ENCODE measurements at places on chromosomes 13 and 19.

- no peak for DNase-seq
These were observed 767 bp upstream of the GADD45B start for GRCh38 chr19:2475018-2475701.

DNA sequence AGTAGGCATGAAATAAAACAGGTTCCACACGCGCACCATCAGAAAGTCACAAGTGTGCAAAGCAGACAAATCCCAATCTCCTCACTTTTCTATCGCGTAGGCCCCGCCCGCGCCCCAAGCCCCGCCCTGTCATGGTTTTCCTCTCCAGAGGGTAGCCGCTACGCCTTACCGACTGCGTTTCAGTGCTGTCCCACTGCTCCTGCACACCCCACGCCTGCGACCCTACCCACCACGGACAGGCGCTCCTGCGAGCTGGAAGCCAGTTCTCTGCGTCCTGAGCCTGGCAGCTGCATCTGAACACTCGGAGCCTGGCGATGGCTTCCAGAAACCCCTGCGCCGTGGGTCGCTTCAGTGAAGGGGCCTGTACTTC, 379 bp upstream of the ZNF470 start:
- no peak for DNase-seq

DNA sequence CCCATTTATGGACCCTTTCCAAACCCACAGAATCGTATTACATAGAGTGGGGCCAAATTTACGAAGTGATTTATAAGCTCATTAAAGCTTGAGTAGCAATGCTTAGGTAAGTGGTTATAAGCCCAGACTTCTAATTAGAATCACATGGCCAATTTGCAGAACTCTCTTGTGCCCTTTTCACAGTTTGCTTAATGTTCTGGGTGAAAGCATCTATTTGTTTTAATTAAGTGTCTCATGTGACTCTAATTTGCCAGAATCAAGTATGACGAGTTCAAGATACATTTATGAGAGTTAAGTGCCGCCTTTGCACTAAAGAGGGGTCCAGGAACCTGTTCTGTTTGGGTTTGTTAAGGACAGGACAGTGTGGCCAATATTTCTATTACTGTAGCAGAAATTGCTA, 46.0 kb upstream of the ZNF681 start:
- DNase-seq: no peak

DNA sequence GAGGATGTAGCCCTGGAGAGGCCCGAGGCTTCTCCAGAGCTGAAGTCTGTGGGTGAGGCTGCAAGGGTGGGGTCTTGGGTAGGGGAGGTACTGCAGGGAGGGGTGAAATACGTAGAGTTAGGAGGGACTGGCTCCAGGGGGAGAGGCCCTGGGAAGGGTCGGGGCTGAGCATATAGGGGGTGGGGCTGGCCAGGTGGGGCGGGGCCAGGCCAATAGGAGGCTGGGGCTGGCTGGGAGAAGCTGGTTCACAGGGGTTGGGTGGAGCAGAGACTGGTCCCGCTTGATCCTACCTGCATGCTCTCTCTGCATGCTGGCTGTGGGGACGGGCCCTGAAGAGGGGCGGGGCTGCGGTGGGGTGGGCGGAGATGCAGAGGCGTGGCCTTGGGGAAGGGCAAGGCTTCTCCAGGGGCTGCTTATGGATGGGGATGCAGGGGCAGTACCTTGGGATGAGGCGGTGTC, 51.9 kb downstream of the CELF5 start:
- DNase-seq: no peak

DNA sequence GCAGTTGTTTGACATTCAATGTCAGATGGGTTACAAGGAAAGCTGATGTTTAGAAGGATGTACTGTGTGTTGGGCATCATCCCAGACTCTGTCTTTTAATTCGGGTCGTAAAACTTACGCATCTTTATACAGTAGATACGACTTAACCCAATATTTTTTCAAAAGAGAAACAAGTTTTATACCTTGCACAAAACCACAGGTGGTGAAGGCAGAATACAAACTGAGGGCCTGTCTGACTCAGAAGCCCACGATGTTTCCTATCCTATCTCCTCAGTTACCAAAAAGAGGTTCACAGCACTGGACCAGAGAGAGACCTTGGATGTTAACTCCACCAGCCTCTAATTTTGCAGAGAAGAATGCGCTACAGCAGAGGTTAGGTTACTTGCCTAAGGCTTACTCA, 477.0 kb downstream of the FOXO1 start:
- DNase-seq: no peak

DNA sequence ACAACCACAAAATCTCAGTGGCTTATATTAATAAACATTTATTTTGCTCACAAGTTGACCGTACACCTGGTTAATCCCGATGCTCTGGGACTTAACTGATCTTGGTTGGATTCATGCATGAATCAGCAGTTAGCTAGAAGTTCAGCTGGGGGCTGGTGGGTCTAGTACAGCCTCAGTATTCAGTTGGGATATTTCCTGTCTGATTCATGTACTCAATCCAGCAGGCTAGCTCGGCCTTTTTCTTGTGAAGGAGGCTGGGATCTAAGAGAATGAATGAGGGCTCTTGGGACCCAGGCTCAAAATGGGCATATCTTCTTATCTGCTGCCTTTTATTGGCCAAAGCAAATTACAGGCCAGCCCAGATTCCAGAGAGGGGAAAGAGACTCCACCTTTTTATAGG, 178.8 kb downstream of the KCTD12 start:
- no peak for DNase-seq

DNA sequence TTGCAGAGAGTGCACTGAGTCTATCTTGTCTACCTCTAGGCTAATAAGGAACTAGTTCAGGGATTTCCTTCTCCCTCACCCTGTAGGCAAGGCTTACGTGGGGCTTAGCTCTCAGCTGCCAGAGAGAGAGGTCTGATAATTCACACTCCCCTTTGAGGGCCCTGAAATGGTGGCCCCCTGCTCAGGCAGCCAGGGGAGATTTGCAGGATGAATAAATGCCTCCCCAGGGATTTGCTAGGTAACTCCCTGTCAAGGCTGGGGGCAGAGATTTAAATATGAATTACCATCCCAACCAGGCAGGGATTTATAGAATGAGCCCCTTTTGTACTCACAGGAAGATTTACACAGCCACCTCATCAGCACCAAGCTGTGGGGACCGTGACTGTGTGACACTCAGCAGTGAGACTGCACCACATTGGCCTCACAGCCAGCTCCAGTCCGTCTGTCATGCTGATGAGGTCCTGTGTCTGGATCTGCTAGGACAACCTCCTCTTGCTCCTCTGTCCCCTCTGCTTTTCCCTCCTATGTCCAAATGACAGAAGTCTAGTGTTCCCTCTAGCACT, 73.4 kb downstream of the CBY2 start:
- no peak for DNase-seq

DNA sequence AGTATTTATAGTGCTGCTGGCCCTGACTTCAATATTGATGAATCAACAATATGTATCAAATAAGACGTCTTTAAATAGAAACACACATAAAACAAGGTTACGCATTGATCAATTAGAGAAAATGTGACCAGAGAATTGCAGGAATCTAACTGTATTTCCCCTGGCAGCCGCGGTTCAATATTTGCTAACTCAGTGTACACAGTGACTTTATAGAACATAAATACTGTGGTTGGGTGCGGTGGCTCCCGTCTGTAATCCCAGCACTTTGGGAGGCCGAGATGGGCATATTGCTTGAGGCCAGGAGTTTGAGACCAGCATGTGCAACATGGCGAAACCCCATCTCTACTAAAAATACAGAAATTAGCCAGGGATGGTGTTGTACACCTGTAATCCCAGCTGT, 22.8 kb upstream of the UPF3A start:
- no peak for DNase-seq
